ENCODE measurements at places on chromosomes 7 and 10.

GRCh38 chr7:119197877-119198527 lies 973.5 kb downstream of the ANKRD7 start:
- peak; percentile 5 for DNase-seq

DNA sequence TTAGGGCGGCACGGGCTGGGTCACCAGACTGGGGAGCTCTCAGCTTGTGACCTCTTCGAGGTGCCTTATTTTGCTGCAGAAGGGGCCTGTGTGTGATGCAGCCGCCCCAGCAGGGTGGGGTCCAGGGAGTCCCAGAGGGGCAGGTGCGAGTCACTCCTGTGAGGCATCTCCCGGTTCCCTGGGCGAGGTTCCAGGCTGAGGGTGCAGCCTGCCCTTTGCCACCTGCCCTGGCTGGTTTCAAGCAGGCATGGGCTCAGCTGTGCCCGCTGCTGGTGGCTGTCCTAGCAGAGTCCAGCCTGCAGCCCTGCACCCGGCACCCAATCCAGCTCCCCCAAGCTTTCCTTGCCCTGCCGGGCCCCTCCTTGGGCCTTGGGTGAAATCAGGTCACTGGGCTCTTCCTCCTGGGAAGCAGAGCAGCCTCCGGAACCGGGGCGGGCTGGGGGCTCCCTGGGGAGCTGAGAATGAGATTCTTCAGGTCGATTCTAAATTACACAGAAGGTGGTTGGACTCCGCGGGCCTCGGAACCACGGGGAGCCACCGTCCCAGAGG lies 64.8 kb downstream of the PWWP2B start:
- DNase-seq: no peak

DNA sequence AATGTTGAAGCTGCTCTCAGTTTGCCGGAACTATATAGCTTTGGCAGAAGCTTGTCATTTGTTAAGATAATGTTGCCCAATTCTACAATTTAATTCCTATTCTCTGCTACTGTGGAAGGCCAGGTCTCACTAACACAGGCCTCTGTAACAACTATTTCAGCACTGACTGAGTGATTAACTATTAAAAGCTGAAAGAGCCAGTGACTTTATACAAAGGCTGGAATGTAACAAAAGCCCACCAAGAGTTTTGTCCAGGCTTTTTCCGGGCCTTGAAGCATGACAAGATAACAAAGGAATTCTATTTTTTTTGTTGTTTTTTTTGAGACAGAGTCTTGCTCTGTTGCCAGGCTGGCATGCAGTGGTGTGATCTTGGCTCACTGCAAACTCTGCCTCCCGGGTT lies 795.6 kb downstream of the PHTF2 start:
- DNase-seq: no peak

DNA sequence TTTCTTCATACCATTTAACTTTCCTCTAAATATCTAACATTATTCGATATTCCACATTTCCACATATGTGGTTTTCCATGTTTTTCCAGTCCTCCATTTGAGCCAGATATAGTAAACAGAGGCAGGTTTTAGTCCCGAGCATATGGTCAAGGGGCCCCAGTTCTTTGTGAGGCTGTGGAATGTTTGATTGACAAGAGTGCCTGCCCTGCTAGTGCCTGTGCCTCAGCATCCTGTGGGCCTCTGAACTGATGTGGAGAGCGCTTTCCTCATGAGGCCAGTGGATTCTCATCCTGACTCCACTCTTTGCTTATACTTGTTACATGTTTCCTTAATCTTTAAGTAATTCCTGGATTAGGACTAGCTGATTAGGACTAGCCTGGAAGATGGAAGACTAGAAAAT lies 58.8 kb downstream of the POM121L12 start:
- DNase-seq: no peak

- peak; percentile 59 for DNase-seq
These were observed 10.4 kb upstream of the EIF3A start for GRCh38 chr10:119090968-119091367.

DNA sequence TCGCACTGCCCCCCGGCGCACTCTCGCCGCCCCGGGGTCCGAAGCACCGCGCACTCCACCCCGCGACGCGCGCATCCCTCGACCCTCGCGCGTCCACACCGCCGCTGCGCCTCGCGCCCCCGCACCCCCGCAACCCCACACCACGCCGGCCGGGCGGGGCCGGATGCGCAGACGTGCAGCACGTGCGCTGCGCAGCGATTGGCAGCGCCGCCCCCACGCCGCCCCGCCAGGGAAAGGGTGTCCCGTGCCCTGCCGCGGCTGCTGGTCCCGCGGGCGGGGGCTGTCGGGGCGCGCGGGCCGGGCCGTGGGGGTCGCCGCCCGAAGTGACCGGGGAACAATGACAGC lies 53.7 kb upstream of the KDM7A start:
- DNase-seq: peak; percentile 66

DNA sequence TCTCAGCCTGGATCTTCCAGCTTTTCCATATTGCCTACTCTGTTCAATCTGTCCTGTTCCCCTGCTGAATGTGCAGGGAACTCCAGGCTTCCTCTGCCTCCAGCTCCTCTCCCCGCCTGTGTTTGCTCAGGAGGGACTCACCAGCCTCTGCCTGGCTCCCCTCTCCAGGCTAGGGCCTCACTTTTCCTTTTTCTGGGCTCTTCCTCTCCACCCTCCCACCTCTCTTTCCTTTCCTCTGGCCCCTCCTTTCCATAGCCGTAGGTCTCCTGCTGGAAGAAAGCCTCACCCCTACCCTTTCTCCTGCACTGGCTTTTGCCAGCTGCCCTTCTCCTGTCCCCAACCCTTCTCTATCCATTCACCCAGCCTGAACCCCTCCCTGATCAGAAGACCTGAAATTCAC lies 25.0 kb downstream of the PILRA start:
- no peak for DNase-seq

DNA sequence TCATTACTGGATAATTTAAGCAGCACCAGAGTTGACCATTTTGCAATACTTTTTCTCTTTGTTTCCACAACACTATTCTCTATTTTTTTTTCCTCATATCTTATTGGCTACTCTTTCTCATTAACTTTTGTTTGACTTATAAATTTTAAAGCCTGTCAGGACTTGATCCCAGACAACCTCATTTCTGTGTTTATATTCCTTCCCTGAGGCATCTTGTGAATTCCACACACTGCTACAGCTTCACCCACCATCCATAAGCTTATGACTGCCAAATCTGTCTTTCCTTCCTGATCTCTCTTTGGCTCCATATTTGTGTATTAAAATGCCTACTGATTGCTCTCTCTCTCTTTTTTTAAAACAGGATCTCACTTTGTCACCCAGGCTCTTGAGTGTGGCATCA lies 124.6 kb upstream of the MBL2 start:
- no peak for DNase-seq

GRCh38 chr10:71253981-71254818 lies 41.8 kb downstream of the UNC5B start:
- DNase-seq: no peak

GRCh38 chr10:5945561-5946418 lies 31.6 kb downstream of the IL15RA start:
- no peak for DNase-seq

- no peak for DNase-seq
These were observed 71.7 kb downstream of the CREB5 start for GRCh38 chr7:28483908-28484605.

GRCh38 chr7:105151152-105151551 lies 137.1 kb downstream of the KMT2E start:
- DNase-seq: no peak

- DNase-seq: no peak
These were observed 18.7 kb downstream of the CNPY1 start for GRCh38 chr7:155527664-155528063.

DNA sequence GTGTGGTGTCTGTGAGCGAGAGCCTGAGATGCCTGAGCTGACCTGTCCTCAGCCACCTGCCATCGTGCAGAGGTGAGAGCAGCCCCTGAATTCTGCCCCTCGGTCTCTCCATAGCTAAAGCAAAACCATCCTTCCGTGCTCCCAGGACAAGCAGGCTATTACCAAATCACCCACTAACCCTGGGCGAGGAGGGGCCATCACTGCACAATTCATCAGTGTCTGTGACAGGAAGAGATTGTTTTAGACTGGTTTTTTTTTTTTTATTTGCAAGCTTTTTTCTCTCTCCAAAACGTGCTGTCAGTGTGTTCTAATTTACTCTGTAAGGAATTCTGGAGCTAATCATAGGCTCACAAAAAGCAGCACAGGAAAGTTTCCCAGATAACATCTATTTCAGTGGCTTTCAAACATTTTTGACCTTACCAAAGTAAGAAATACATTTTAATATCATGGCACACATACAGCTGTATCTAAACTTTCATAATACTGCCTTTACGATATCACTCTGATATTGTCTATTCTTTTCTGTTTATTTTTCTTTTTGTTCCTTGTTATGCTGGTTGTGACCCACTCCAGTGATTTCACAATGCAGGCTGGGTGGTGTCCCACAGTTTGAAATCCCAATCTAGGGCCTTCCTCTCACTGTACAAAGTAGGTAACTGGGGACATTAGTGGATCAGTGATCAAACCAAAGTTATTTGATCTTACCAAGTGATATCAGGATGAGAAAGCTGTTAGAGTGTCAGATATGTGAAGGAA lies 62.8 kb downstream of the EGFR start:
- no peak for DNase-seq

DNA sequence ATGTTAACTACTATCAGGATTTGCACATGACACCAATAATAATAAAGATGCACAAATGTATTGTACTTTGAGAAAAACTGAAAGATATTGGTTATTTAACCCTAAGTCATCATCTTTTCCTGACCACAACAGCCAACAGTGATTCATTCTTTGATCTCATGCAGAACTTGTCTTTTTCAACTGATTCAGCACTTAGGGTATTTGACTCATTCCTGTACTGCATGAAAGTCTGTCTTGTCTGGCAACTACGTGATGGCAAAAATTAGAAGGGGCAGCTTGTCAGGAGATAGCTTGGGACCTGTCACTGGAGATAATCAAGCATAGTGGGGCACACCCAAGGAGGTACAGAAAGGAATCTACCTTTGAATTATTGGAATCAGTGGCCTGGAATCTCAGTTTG lies 77.8 kb upstream of the LRRC17 start:
- DNase-seq: no peak

DNA sequence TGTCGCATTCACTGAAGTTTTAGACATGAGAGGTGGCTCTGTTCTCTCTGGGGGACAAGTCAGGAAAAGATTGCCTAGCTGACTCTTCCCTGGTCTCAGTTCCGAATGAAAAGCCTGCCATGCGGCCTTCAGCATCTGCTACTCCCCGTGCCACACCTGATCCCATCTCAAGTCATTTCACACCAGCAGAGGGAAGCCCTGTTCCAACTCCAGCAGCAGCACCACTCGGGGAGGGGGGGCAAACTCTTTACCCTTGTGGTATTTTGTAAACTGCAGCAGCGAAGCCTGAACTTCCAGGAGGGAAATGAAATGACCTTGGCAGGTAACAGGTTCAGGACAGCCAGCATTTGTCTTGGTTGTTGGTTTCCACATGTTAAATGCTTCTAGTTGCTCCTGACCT lies 13.8 kb downstream of the LRRC4 start:
- DNase-seq: no peak

GRCh38 chr7:2614631-2615330 lies 17.0 kb upstream of the TTYH3 start:
- DNase-seq: no peak

DNA sequence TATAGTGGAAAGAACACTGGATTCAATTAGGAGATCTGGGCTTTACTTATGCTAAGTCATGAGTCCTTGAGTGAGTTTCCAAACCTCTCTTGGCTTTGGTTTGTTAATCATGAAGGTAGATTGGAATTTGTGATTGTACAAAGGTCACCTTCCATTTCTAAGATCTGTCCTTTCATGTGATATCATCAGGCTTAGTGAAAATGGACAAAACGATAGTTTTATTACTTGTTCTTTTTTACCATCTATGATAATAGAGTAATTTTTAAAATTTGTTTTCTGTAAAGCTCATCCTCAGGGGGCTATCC lies 309.0 kb downstream of the BICC1 start:
- DNase-seq: no peak

- no peak for DNase-seq
These were observed 36.7 kb upstream of the SHH start for GRCh38 chr7:155848691-155849669.

DNA sequence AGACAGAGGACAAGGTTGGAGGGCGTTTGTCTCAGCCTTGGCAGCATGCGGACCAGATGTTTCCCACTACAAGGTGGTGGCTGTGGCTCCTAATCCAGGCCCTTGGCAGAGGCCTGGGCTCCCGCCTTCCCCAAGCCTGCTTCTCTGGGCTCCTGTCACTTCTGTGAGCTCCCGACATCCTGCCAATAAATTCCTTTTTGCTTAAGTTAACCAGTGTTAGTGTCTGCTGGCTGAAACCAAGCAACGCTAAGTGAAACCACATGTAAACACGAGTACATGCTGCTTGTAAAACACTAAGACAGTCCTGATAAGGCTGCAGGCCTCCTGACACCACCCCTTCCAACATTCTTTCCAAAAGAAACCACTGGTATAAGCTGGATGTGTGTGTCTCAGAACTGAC lies 263.6 kb upstream of the ZMIZ1 start:
- no peak for DNase-seq

DNA sequence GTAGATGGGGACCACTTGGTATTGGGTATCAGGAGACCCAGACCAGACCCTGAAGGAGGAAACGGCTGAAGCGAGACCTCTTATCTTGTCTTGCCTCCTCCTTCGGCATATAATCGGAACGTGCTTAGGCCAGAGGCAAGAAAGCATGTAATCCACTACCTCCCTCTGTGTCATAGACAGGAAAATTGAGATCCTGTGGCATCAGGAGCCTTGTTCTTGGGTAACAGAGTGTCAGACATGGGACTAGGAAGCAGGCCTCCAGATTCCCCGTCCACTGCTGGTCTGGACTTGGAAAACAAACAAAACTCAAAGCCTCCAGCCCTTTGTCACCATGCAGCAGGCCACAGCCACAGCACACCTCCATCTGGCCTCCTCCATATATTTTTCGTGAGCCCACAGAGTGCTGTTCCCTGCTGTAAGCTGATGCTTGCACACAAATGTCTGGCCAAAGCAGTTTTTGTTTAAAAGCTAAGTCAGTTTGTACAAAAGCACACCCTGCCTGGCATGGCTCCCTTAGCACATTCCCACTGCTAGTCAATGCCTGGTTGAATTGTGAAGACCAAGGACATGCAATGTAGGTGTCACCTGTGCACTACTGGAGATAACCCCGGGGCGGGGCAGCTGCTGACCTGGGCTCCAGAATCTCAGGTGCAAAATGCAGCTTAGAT lies 510.9 kb downstream of the RPS24 start:
- no peak for DNase-seq

DNA sequence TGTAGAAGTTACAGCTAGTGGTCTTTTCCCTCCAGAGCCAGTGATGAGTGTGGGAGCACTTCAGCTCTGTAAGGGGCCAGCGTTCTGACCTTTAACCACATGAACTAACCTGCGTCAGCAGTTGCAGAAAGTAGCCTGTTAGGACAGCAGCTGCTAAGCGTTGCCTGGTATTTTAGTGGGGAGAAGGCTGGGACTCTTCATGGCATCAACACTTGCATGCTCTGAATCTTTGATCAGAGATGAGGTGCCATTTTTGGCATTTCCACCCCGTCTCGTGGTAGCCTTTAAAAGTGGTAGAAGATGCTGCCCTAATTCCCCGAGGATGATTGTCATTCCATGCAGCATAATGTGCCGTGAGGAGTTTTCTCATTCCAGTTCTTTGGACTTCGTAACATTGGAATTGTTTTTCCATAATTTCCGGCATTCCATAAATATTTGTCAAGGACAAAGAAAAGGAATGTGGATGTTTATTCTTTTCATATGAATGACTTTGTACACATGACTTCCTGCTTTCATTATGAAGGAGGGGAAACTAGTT lies 92.2 kb downstream of the AVL9 start:
- DNase-seq: no peak

GRCh38 chr10:57657164-57657765 lies 610.4 kb downstream of the IPMK start:
- no peak for DNase-seq

Data from CD4-positive, alpha-beta T cell treated with Interferon alpha-2 for 1 hour (primary cell).